ENCODE measurements at places on chromosomes 7 and 10. TPM values are rescaled to one million over a fixed set of nuclear protein-coding genes. Genes with fewer than 3 reads are reported as not detected.
A peak's percentile ranks its signal among the peaks of the same experiment; 100 is the strongest.

Gene HOXA11
- 0.53 TPM for total RNA-seq

Gene MLLT10
- total RNA-seq, result 85.3 TPM

DNA sequence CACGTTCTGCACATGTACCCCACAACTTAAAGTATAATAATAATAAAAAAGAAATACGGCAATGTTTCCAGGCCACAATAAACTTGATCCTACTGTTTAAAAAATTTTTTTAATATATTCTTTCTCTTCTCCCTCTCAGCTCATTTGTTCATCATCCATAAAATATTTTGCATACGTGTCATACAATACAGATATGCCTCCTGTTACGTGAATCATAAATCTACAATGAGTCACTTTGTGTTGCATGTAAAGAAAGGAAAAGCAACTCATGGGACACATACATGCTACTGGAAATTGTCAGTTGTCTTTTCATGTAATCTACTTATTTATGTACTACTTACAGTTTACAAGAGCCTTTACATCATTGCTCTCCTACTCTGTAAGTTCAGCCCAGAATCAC, 1.1 kb upstream of the TECTB start:
- DNase-seq, result no peak

DNA sequence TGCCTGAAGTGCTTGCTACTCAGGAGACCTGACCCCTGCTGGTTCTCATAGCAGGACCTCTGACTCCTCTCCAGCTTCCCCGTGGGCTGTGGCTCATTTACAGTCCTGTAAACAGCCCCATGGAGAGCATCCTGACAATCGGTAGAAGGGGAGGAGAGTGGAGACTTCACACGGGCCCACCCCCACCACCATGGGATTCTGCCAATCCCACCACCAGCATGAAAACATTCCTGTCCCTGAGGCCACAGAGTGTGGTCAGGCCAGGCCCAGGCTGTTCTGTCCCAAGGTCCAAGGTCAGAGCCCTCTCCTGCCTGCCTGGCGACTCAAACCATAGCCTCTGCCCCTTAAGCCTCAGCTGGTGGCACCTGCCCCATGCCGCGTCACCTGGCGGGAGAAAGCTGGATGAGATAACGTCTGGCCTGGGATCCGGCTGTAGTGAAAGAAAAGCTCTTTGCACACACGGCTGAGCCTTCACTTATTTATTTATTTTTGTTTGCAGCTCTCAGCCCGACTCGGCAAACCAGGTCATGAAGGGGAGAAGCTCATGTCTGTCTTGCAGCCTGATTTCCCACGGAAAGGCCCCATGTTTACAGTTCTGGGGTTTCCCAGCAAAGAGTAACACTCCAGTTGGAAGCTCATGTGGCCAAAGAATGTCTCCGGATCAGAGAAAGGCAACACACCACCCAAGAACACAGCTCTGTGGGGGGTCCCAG, 293.6 kb upstream of the ZMIZ1 start:
- no peak for DNase-seq

DNA sequence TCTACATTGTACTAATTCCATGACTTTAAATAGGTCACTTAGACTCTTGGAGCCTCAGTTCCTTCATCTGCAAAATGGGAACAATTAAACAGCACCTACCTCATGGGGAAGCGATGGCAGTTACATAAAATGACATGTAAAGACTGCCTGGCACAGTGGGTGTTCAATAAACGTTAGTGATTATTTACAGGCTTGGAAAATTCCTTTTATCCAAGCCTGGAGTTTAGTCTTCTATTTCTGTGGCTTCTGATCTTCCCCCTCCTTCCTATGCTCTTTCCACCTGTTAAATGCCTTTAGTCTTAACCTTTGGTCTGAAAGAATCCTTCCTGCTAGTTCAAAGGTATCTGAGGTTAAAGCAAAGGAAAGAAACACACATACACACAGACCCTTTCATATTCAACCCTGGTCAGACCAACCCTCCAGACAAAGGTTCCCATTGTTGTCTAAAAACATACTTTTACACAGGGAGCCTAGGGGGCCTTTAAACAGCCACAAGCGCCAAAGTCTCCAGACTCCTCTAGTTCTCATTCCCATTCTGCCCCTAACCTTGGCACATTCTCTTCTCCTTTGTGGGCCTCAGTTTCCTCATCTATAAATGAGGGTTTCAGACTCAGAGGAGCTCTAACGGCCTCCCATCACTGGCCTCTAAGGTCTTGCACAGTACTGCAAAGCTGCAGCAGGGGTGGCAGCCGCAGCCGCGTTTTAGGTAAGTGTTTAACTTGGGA, 21.4 kb downstream of the SORBS1 start:
- DNase-seq, result peak; percentile 55

DNA sequence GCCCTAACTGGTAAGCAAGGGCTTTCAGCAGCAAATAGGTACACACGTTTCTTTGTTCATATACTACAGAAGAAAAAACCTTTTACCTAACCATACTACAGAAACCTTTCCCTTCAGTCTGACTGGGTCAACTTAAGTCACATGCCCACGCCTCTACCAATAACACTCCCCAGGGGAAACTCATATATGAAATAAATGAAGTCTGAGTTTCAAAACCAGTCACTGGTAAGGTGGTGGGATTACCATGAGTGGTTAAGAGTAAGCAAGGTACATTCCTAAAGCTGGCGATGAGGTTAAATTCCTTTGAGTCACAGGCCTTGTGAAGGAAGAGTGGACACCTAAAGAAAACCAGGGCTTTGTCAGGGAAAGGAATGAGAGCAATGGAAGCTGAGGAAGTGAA, 21.4 kb upstream of the KIF20B start:
- no peak for DNase-seq

- no peak for DNase-seq
Observed at GRCh38 chr7:142542942-142543341, 206.3 kb upstream of the PRSS1 start.
